GM12878 (cell line): ENCODE measurements at places on chromosomes 7 and 10.

DNA sequence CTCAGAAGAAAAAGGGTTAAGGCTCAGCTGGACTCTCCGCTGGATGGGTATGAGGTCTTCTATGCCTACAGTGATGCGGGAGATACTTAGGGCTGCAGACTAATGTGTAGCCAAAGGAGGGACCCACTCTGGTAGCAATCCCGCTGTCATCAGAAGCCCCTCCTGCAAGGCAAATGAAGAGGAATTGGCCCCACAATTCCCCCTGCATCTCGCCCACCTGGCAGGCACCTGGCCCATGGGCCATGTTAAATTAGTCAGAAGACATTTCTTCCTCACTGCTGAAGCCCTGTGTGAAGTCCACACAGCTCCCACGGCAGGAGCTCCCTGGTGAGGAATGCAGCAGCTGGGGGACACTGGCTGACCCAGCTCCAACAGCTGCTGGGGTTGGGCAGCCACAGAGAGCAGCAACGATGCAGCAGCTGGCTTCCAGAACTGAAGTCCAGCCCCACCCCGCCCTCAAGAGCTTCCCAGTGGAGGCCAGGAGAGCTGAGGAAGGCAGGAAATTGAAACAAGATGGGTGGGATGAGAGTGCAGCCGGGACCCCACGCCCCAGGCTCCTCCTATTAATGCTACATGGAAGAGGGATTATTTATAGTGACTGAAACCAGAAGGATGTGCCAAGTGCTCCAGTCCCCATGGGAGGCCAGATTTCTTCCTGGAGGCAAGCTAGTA, 5.5 kb downstream of the VSTM4 start:
- no peak for DNase-seq

DNA sequence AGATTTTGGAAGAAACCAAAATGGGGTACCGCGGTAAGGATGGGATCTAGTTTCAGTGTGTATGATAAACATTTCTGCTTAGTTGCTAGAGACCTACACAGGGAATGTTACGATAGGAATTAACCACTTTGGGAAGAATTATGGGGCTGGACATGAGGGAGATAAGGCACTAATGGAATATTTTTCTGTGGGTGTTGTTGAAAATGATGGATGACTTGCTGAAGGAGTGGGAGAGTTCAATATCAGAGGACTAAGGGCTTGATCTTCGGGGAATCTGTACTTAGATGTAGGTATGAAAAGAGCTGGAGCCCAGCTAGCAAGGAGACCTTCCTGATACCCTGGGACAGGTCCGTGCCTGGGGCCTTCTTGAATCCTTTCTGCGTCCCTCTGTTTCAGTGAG, 303.7 kb downstream of the EXOC4 start:
- DNase-seq = no peak

- DNase-seq = no peak
Measured at GRCh38 chr7:124713086-124713485, 52.5 kb downstream of the GPR37 start.

DNA sequence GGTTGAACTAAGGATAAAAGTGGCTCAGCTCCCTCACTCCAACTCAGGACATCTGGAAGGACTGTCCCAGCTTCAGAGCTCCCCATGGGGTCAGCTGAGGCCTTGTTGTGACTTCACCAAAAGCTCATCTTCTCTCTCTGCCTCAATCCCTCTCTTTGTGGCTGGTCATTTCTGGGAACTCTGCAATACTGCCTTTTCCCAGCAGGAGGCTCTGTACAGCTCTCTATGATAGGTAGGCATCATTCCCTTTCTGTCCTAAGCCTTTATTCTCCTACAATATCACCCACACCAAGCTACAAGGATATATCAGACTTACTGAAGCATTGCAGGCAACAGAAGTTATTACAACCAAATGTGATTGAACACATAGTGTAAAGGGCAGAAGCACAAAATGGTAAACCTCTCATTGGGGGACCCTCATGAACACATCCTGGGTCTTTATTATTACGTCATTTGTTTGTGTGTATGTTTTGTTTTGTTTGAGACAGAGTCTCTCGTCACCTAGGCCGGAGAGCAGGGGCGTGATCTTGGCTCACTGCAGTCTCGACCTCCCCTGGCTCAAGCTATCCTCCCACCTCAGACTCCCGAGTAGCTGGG, 36.7 kb upstream of the PRPS1L1 start:
- no peak for DNase-seq

DNA sequence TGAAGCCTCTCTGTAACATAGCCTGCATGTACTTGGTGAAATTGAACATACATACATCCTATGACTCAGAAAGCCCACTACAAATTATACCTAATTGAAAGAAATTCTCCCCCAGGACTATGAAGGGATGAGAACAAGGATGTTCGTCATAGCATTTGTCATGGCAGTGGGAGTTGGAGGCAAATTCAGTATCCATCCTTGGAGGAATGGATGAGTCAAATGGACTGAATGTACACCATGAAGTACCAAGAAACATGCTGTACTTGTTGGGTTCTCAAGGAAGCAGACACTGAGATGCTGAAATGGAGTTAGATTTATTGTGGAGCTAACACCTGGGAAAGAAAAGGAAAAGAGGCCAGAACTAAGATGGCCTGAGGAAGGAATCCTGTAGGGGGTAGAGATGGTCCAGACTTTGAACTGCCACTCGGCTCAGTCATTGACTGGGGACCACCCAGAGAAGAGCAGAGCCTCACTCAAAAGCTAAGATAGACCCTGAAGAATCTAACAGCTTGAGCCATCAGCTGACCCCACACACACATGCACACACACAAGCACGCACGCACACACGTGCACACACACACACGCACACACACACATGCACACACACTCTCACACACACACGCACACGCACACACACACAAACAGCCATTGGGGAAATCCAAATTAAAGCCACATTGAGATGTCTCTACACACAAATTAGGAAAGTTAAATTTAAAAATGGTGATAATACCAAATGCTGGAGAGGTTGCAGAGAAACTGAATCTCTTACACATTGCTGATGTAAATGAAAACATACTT, 22.3 kb downstream of the AOC1 start:
- no peak for DNase-seq

DNA sequence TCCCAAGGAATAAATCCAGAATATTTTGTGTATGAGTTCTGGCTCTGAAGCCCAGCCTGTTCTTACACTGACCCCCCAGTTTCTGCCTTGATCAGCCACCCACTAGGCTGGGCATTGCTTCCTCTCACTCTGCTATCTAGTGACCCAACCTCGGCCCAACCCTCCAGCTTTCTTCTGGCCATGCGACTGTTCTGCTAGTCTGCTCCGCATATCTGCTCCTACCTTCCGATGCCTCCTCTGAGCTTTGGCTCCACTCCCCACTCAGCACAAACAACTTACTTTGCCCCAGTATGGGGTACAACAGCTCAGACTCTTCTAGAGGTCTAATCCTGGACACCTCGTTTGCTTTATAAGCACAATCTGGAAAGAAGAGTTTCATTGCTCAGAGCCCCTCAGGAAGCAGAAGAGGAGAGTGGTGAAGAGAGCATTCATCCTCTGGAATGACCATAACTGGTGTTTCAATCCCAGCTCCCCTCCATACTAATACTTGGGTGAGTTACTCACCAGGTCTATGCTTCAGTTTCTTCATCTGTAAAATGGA, 99.6 kb downstream of the NPSR1 start:
- DNase-seq = no peak

- DNase-seq = no peak
Measured at GRCh38 chr7:25391295-25391861, 163.1 kb upstream of the NPVF start.

DNA sequence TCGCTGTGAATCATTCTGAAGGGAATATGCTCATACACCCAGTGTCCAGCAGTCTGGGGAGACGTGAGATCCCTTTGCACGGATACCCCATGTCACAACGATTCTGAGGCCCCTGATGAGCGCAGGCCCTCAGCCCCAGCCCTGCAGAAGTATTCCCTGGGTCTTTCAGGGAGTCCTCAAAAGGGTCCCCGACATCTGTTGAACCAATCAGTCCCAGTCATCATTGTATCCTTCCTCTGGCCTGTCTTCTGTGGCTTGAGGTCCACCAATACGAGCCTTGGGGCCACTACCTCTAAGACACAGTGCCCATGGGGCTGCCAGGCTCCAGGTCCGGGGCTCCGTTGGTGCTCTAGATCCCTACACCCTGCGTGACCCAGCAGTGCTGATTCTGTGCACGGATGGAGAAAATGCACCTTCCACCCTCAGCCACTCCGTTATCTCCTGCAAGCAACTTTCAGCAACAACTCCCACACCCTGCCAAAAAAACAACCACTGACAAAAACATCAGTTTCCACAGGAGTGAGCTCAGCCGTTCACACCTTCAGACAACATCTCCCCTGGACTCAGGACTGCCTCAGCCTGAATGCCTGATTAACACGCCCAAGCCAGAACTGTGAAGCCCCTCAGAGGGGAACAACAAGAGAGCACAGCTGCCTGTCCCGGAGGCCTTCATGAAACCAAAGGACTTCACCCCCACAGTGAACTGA, 46.9 kb upstream of the KDM7A start:
- DNase-seq = no peak

- no peak for DNase-seq
Measured at GRCh38 chr10:89167915-89168314, 39.2 kb downstream of the CH25H start.

DNA sequence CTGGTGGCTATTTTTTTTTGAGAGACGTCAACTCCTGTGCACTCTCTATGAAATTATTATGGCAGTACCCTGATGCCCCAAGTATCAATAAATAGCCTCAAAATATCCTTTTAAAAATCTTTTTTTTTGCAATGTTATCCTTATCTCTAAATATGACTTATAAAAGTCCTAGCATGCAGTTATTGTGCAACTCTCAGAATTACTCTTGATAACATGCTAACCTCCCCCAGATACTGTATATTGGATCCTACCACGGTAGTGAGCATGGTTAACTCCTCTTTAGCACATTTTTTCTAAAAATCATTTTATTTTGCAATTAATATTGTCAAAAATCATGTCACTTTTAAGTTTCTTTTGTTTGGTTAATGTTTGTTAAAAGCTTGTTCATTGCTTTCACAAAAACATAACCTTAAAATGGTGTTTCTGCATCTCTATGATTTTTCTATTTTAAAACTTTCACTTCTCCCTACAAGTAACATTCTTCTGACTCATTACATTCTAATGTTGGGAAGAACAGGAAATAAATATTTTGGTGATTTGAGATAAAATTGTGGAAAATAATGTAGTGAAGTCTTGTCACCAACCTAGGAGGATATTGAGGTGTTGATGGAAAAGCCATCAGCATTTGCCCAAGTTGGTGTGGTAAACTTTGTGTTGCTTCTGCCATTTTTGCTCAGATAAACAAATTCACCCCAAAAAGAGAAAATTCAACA, 42.1 kb upstream of the ADRA2A start:
- no peak for DNase-seq

DNA sequence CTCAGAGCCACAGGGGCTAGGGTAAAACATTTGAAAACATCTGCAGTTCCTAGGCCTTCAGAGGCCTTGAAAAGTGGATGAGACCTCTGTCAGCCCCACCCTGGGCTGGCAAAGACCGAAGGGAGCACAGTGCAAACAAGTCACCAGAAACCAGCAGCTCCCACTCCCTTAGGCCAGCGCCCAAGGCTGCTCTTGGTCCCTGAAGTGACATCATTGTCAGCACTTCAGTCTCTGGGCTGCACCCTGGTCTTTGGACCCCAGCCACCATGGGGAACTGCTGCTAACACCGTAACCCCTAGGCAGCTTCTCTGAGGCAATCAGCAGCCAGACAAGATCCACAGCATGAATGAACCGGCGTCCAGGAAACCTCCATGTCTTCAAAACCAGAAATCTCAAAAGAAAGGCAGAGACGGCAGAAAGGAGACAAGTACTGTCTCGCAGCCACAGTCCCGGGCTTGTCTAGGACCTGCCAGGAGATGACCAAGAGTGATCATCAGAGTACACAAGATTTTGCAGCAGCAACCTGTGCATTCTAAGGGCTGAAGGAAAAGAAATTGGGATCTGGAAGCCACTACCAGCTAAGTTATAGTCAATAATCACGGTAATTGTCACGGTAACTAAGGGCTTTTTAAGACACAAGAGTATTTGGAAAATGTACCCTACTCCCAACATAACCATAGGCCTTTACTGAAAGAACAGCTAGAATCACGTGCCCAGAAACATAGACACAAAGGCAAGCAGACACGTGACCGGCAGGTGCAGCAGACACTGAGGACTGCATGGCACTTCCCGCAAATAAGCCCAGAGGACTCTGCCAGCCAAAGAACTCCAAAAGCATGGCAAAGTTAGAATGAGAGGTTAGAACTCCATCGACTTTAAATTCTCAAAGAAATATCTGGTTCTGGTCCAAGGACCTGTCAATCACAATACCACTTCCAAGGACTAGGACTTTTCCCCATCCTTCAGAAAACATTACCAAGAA, 23.3 kb downstream of the CPXM2 start:
- no peak for DNase-seq

DNA sequence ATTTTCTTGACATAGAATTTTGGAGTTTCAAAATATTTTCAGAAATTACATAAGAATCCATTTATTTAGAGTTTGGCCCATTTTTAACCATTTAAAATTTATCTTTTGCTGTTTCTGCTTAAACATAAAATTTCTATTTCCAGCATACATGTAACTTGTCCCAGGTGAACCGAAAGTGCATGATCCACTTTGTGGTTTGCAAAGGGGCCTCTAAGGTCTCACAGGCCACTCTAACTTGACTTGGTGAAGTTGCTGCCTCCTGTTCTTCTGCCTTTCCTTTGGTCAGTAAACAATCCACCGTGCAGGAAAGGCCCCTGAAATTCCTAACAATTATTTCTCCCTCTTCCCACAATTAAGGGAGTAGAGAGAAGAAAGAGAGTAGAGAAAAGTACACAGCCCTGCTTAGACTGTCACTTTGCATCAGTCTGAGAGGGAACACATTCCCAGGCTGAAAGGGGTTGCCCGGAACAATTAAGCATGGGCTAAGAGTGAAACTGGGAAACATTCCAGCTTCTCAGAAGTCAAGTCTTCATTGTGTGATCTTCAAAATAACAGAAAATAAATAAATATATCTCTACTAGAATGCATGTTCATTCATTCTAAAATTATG, 79.5 kb upstream of the SEMA3A start:
- DNase-seq = no peak

DNA sequence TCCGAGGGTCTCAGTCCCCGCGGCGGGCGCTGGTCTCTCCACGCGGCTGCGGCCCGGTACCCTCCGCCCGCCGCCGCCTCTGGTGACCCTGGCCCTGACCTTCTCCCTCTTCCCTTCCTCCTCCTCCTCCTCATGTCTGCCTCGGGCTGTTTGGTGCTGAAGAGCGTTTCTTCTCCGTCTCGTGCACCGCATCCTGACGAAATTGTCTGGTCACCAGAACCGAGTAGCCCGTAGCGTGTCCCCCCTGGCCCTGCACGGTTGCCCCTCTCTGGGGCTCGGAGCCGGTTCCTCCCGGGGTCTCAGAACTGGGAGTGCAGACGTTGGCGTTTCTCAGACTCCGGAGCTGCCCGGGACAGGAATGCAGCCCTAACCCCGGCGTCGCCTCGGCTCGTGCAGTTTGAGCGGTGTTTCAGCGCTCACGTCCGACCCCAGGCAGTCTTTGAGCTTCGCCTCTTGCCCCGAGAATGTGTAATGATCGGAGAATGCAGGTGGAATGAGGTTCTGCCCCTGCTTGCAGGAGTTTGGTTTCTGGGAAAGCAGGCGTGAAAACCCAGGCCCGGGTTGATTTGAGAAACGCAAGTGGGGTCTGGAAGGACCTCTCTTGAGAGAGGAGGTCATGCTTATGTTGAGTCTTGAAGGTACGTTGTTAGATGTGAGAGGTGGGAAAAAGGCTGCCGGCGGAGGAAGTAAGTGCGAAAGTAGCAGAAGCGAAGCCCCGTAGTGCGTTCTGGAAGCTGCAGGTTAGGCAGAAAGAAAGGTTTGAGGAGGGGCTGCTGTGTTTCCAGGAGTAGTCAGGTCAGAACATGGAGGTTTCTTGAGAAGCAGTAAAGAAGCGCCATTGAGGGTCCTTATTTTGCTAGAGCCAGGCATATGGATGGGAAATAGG, 743 bp downstream of the RBM17 start:
- no peak for DNase-seq

GRCh38 chr7:16615228-16615627, 30.3 kb downstream of the ANKMY2 start:
- no peak for DNase-seq
